ENCODE measurements at places on chromosomes 16 and 17.

- no peak for DNase-seq
These were observed 138.7 kb downstream of the GAS7 start for GRCh38 chr17:10059684-10060211.

- no peak for DNase-seq
These were observed 173.1 kb downstream of the PARN start for GRCh38 chr16:14456793-14457481.

DNA sequence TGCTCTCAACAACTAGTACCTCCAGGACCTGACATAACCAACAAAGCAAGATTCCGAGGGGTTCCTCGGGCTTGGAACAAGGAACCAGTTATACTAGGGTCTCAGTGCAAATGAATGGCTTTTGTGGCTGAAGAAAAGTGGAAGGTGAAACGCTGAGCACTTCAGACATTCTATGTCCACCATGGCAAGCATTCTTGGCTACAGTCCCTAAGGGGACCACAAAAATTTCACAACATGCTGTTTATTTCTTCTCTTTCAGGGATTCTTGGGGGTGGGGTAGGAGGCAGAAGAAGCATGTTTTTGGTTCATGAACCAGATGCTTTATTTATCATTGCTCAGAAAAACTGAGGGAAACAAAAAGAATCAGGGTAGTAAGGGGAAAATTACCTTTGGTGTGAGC, 479.9 kb upstream of the CDH11 start:
- DNase-seq = no peak

GRCh38 chr16:67746846-67747245, 27.7 kb upstream of the GFOD2 start:
- DNase-seq = no peak

DNA sequence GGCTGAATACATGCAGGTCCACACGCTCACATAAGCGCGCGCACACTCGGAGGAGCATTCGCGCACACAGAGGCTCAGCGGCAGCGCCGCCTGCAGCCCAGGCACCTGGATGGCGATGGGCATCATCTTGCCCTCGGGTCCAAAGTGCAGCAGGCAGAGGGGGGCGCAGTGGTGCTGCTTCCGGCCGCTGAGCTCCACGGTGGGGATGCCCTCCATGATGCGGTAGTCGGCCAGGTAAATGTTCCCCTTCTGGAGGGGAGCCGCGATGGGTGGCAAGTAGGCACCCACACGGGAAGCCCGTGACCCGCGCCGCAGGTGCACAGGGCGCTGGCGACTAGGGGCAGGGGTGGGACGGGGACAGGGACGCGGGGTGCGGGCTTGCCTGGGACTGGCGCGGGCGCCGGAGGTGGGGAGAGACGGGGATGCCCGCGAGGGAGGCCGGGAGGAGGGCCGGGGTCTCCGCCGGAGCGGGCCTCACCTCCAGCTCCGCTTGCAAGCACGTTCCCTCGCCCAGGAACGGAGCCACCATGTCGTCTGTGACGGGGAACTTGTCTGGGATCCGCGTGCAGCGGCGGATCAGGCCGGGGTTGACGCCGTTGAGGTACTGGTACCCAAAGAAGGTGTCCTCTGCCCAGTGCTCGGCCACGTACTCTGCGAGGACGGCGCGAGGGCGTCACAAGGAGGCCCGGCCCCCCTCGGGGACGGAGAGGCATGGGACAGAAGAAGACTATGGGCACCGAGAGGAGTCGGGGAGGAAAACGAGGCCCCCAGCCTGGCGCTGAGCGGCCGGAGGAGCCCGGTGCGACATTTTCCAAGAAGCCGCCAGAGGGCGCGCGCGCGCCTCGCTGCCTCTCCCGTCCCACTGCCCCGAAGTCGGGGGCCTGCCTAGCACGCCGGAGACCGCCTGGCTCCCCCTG, 8.0 kb downstream of the ALOX12B start:
- peak; percentile 82 for DNase-seq

DNA sequence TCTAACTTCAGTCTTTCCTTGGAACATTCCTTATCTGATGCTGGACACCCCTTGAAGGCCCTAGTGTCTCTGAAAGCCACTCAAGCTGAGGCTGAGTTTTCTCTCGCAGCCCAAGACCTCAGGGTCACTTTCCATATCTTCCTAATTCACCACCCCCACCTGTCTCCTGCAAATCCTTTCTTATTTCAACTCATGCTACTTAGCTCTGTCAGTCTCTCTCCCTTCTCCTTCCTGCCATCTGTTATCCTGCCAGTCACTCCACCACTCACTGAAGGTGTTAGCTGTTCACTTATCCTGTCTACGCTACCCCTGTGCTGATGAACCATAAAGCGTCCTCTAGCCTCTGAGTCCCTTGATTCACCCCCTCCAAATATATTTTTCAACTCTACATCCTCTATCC, 143.9 kb upstream of the SHISA6 start:
- no peak for DNase-seq

GRCh38 chr16:84443166-84443802, 61.2 kb downstream of the MEAK7 start:
- DNase-seq = no peak
